ENCODE measurements at places on chromosomes 11 and 22.

DNA sequence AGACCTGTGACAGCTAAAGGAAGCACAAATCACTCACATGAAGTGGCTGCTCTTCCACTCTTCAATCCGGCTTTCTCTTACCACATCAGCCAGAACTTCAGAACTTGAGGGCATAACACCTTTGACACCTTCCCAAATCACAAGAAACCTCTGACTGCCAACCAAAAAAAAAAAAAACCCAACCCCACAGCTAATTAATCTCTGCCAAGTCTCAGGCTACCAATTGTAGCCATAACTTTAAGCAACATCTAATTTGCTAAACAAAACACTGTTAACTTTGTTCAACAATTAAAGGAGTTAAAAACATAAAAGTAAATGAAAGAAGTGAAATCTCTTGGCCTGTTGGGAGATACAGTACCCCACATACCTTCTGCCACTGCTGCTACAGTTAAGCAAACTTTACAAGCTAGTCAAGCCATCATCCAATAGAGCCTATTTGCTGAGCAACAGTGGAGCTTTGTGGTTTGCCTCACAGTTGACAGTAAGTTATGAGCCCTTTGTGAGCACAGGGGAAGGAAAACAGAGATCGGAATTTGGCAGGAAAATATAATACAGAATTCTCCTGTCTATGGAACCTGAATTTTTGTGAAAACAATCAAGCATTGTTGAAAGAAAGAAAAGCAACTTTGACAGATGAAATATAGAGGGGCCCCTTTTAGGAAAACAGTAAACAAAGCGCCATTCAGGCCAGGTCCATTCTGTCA lies at the start of gene SOX6:
Gene SOX6, minus strand, starts transcription at position 490 of the 704 bp plus-strand sequence. CDS start 15,298 bp downstream, outside the sequence.
- DNase-seq, result no peak

GRCh38 chr22:17916226-17916889 lies 108.0 kb downstream of the MICAL3 start:
- DNase-seq, result no peak

- no peak for DNase-seq
Measured at GRCh38 chr11:79229047-79229446, 211.8 kb downstream of the TENM4 start.

- no peak for DNase-seq
Measured at GRCh38 chr11:77517226-77517625, 43.3 kb upstream of the PAK1 start.

DNA sequence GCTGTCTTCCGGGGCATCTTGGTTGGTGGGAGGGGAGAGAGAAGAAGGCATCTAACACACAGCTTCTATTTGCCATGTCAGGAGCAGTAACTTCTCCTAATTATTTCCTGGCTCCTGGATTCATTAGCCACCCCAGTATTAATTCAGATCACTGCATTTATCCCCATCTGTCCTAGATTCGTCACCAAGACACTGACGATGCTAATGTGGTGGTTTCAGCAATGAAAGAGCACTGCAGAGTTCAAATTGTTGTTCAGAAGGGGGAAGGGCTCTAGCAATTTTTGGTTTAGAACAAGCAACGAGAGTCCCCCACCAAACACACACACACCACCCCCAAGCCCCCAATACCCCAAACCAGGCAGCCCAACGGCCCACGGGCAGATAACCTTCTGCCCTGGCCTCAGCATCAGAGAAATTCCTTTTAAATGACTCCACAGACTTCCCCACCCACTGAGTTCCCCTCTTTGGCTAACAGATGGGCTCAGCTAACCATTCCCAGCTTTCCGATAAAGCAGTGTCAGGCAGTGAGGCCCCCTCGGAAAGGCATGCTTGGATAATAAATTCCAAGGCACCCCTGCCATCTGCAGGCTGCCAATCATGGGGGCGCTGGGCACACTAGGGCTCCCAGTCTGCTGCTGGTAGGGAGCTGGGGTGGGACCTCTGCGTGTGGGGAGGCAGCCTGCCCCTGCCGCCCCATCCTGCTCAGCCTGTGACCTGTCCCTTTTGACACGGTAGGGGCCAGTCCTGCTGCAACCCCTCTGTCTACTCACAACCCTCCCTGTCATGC lies 453.5 kb downstream of the MIAT start:
- no peak for DNase-seq

- DNase-seq, result no peak
Measured at GRCh38 chr11:720017-720641, 14.1 kb downstream of the EPS8L2 start.

GRCh38 chr11:19330416-19330815 lies 89.7 kb upstream of the E2F8 start:
- no peak for DNase-seq

DNA sequence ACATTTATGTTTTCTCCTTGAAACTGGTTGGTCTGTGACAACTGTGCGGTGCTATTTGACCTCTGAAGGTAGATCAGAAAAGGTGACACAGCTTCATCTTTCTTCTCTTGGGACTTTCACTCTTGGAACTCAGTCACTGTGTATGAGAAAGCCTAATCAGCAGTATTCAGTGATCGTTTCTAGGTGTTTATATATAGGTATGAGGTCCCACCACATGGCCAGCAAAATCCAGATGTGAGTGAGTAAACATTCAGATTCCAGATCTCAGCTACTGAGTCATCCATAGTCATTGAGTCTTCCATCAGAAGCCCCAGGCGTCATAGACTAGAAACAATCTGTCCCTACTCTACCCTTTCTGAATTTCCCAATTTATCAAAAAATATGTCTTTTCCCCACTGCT lies 117.3 kb upstream of the CTSC start:
- DNase-seq, result no peak

- no peak for DNase-seq
Measured at GRCh38 chr22:38383417-38383816, 66.2 kb upstream of the CSNK1E start.

DNA sequence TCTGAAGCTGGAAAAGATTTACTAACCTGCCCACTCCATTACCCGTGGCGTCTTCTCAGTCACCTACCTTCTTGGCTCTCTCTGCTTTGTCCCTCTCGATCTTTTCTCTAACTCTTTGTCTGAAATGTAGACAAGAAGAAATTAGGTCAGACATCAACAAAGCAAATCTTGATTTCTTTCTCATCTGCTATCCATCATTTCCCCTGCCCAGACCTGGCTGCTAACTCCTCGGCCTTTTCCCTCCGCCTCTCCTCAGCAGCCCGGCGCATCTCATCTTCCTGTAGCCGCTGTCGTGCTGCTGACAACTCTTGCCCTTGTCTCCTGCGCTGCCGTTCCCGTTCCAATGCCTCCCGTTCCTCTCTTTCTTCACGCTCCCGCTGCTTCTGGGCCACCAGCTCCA lies 1.2 kb downstream of the UBXN1 start:
- DNase-seq, result no peak

GRCh38 chr22:49587421-49587820 lies 240.3 kb downstream of the BRD1 start:
- no peak for DNase-seq

GRCh38 chr22:49934891-49935557 lies 16.6 kb downstream of the CRELD2 start:
- no peak for DNase-seq

GRCh38 chr11:32659672-32660071 lies 76.0 kb downstream of the EIF3M start:
- DNase-seq, result no peak

- DNase-seq, result no peak
Measured at GRCh38 chr11:68031144-68031464, 623 bp downstream of the NDUFS8 start.

GRCh38 chr11:60992842-60993409 lies 21.4 kb downstream of the CD6 start:
- DNase-seq, result peak; percentile 31

DNA sequence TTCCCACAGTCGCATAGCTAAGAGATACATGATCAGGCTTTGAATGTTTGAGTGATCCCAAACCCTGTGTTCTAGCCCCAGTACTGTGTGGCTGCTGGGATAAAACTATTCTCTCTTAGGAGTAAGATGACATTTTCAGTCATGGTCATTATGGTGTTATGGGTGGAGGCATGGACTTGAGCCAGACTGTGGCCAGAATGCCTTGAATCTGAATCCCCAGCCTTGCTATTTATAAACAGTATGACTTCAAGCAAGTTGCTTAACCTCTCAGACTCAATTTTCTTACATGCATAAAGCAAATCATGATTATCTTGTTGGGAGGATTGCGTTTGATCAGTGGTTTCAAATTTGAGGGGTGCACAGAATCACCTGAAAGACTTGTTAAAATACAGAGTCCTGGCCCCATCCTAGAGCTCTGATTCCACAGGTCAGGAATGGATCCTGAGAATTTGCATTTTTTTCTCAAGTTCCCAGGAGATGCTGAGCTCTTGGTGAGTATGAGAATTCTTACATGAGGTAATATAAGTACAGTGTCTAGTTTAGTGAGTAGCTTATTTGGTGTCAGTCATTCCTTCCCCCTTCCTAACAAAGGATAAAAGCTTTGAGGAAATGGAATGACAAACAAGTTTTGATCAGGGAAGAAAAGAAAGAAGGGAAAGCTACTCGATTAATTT lies 571.7 kb downstream of the METTL15 start:
- no peak for DNase-seq

DNA sequence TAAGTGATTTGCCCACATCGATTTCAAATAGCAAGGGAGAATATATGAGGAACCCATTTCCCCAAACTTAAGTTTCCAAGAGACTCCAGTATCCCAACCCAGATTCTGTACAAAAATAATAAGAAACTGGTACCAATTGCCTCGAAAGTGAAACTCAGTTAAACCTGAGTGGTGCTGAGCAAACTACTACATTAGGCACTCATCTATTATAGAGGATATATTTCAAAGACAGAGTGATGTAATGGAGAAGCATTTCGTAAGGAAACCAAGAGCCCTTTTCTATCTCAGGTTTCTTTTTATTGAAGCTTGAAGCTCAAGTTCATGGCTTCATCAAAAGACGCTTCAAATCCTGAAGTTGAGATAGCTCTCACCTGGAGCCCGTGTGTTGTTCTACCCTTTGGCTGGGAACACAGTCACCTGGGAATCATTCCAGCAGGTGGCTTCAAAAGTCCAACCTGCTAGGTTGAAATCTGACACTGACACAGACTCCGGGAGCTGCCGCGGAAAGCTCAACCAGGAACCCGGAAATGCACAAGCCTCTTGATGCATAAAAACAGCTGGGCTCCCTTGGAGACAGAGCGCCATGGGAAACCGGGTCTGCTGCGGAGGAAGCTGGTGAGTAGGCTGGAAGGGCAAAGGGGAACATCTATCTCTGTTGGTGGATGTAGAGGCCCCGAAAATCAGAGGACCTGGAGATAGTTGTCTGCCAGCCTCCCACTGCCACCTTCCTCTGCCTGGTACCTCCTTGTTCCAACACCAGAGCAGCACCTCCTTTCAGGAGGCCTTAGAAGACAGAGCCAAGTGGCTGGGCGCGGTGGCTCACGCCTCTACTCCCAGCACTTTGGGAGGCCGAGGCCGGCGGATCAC lies at the start of gene C11orf52:
Gene C11orf52, plus strand, starts transcription at position 524 of the 867 bp plus-strand sequence. Its CDS starts 60 bp downstream, at position 584.
- DNase-seq, result peak; percentile 98

GRCh38 chr11:116832350-116833290 lies 2.9 kb downstream of the APOC3 start:
- DNase-seq, result no peak

- peak; percentile 81 for DNase-seq
Measured at GRCh38 chr11:10456519-10456918, 1.5 kb downstream of the AMPD3 start.

- DNase-seq, result no peak
Measured at GRCh38 chr22:49551897-49552614, 275.6 kb downstream of the BRD1 start.

DNA sequence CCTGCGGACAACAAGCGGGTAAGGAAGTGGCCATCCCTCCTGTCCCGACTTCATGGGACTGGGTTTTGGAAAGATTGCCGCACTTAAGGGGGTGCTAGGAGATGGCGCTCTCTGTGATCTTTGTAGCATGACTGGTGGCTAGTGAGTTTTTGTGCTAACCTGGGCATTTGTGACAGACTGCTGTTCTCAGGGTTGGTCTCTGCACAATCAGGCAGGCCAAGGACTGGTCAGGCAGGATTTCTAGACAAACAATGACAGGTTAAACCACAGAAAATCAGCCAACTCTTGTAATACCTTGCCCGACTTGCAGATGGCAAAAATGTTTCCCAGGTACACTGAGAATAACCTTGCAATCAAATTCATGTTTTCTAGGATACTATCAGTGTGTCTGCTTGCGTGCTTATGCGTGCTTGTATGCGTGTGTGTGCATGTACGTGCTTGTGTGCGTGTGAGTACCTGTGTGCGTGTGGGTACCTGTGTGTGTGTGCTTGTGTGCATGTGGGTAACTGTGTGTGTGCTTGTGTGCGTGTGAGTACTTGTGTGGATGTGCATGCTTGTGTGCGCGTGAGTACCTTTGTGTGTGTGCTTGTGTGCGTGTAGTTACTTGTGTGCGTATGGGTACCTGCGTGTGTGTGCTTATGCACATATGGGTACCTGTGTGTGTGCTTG lies 25.6 kb upstream of the SORL1-AS1 start:
- DNase-seq, result no peak

GRCh38 chr22:40367342-40367741 lies 3.1 kb upstream of the SGSM3 start:
- DNase-seq, result no peak

DNA sequence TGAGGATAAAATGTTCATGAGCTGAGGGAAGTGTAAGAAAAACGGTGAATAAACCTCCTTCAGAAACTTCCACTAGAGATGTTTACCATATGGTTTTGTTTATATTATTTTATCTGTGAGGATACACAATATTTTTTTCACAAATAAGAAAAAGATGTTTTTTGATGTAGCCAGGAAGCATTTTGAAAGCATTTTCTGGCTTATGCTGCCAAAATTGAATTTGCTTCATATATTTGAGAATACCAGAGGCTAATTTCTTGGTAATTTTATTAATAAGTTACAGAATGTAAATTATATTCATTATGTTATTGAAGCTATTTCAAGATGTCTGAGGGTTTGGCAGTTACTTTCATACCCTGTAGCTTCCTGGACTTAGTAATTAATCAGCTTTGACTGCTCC lies 686.6 kb downstream of the LUZP2 start:
- DNase-seq, result no peak

GRCh38 chr22:39664485-39665200 lies 94.1 kb downstream of the CACNA1I start:
- DNase-seq, result no peak

- DNase-seq, result peak; percentile 58
Measured at GRCh38 chr11:62504158-62504973, 42.2 kb downstream of the AHNAK start.

GRCh38 chr11:68213135-68213515 lies at the start of gene KMT5B:
KMT5B (minus strand) TSS chr11:68213296; CDS start chr11:68190076, 23,220 bp downstream.
- DNase-seq, result peak; percentile 27
